ENCODE measurements at places on chromosomes 4 and X. TPM values are rescaled to one million over a fixed set of nuclear protein-coding genes. Genes with fewer than 3 reads are reported as not detected.

GRCh38 chr4:41757521-41758156, 9.1 kb upstream of the PHOX2B start:
- DNase-seq, result no peak

- DNase-seq, result no peak
These were observed 190.5 kb downstream of the SH3BGRL start for GRCh38 chrX:81392396-81392795.

- no peak for DNase-seq
These were observed 3.5 kb downstream of the ADRA2C start for GRCh38 chr4:3769642-3770184.

DNA sequence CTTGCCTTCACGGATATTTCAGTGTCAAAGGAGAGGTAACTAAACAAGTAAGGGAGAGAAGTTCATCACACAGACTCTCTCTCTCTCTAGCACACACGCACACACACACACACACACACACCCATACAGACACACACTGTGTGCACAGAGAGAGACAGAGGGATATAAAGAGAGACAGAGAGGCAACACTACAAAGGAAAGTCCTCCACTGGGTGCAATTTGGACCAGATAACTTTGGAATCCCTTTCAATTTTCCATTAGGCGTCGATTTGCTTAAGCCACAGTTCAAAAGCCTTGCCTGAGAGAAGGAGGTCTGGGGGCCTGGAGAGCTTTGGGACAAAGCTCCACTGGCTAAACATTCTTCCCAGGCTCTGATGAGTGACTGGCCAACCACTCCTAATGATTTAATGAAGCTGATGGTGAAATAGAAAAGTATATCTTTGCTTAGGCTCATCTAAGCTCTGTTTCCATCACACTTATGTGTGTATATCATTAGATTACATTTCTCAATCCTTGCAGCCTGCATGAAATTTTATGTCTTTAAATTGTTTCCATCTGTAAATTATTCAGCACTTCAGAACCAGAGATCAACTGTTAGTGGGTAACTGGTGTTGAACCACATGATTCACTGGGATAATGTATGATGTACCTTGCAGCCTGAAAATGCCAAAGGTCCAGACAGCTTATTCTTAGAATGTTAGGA, 180.8 kb downstream of the MAGEB17 start:
- no peak for DNase-seq

The RS1 gene
- total RNA-seq, result not detected

The PASD1 gene
- not detected for total RNA-seq

All from sigmoid colon (tissue), 7 donors.